Tibial artery (tissue), 4 donors: ENCODE measurements at places on chromosomes 1 and 21.
A peak's percentile ranks its signal among the peaks of the same experiment; 100 is the strongest.

GRCh38 chr1:43436371-43436770 is 17.4 kb downstream of the HYI start:
- no peak for DNase-seq

DNA sequence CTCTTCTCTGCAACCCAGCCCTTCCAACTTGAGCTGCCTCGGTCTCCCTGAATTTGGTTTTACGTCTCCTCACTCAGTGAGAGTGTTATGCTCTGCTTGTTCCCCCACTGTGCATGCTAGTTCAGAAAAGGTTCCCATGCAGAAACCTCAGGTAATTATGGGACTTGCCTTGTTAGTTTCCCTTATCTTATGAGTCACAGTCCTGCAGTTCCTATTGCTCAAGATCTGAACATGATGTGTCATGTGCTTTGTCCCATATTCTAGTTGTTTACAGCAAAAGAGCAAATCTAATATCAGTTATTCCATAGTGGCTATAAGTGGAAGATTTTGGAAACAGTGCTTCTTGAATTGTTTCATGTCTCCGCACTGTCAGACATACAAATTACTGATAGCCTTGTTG is 74.4 kb downstream of the DUSP10 start:
- DNase-seq = no peak

DNA sequence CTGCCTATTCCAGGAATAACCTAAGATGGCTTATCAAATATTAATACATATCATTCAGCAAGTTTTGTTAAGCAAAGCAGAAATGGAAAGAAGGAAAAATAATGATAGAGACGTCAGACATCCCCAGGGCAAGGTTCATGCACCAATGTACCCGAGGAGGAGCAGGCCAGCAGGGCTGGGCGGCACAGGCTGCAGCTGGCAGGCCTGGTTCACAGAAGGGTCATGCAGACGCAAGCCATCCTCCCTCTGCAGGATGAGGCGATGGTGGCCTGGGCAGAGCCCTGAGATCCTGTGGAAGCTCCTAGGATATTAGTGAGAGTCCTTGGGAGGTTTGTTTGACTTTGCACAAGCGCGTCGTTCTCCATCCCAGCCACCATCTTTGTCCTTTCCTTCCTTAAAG is 30.0 kb downstream of the BATF3 start:
- no peak for DNase-seq

GRCh38 chr1:178516110-178516509 is 3.2 kb downstream of the TEX35 start:
- DNase-seq = no peak

GRCh38 chr1:164617377-164618201 is 58.6 kb downstream of the PBX1 start:
- DNase-seq = no peak

GRCh38 chr1:2224631-2225428 is 3.3 kb upstream of the SKI start:
- DNase-seq = no peak

DNA sequence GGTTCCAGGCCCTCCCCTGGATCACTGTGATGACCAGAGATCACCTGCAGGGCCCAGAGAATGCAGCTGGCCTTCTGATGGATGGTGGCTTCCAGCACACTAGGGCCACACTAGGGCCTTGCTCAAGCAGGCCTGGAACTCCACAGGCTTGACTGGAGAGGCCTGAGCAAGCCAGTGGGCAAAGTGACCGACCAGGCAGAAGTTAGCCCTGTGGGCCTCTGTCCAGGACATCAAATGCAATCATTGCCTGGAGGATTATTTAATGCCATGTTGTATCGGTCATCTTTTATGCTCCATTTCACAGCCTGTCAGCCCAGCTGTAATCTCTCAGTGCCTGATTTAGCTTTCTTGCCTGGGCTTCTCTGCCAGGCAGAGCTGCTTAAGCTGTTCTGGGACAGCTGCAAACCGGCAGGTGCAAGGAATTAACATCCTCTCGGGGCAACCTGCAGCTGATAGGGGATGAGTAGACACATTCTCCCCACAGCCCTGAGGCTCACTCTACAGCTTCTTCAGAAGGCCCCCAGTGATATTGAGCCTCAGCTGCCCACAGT is 17.7 kb downstream of the NENF start:
- DNase-seq = no peak

GRCh38 chr1:183370399-183371058 is 47.7 kb downstream of the NMNAT2 start:
- DNase-seq = no peak

DNA sequence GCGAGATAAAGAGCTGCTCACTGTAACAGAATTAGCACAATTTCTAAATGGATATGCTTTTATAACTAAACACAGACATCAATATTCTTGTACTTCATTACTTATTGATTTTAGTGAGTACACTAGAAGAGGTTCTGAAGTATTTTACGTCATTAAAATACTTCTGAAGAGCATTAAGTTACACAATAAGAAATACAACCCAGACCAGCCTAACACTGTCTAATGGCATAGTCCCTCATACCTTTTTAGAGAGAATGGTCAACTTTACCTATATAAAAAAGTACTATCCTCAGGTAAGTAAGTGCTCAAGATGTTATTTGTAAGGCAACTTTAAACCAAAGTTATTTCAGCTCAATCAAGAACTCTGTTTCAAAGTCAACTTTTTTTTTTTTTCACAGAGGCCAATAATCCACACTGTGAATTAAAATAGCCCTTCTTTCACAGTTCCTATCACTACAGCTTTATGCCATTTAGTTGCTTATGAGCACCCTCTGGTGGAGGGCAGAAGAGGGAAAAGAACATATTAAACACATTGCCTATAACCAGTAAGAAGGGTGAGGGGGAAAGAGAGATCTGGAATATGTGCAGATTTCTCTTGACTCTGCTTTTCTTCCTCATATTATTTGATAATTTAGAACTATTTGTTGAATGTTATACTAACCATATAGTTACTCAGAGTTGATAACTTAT is 182.1 kb upstream of the DMRTA2 start:
- DNase-seq = no peak

DNA sequence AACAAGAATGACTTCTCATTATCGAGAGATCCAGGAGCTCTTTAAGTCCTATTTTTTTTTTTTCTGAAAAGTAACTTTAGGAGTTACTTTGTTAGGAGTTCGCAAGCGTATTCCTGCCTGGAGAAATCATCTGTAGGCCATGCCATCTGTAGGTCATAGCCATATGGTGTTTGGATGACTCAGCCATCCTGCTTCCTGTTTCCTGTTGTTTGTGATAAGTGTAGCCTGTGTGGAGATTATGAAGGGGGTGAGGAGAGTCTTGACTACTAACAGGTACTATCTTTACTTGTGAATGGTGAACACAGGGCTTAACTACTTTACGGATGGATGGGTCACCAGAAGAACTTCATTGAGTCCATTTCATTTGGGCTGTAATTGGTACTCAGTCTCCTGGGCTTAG is 327.2 kb downstream of the PTPRU start:
- DNase-seq = no peak

GRCh38 chr1:91120421-91120820 is 98.6 kb upstream of the ZNF644 start:
- DNase-seq = no peak

GRCh38 chr1:42114229-42114628 is 39.0 kb upstream of the GUCA2B start:
- no peak for DNase-seq

- DNase-seq = no peak
Observed at GRCh38 chr1:8966606-8967005, 20.9 kb downstream of the CA6 start.

DNA sequence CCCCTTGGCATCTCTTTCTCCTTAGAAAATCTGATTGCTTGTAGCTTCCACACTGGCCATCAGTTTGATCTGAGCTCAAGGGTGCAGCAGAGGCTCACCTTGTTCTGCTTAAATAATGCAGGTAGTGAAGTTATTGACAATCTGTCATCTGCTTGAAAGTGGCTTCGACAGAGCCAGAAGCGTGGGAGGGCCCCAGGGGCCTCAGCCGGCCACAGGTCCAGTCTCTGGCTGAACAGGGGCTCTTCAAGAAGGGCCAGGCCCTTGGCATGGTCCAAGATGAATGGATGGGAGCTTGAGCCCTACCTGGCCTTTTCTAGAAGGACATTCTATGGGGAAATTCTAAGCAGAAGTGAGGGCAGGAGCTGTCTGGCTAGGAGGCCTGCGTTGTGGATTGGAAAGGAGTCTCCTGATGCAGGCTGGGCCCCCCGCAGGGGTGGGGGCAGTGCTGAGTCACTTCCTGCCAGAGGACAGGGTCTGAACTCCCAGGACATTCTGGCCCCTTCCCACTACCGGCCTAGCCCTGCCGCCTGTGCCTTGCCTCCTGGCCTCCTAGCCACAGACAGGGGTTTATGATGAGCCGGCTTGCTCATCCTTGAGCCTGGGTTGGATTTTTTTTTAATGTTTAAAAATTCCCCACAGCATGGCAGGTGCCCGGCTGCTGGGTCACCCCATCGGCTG is 162.3 kb upstream of the VAMP3 start:
- peak; percentile 34 for DNase-seq

GRCh38 chr1:198169672-198170071 is 12.9 kb downstream of the NEK7 start:
- DNase-seq = no peak

- no peak for DNase-seq
Observed at GRCh38 chr1:79133774-79134364, 127.3 kb upstream of the ADGRL4 start.

- no peak for DNase-seq
Observed at GRCh38 chr21:32941263-32941662, 84.5 kb upstream of the OLIG2 start.

DNA sequence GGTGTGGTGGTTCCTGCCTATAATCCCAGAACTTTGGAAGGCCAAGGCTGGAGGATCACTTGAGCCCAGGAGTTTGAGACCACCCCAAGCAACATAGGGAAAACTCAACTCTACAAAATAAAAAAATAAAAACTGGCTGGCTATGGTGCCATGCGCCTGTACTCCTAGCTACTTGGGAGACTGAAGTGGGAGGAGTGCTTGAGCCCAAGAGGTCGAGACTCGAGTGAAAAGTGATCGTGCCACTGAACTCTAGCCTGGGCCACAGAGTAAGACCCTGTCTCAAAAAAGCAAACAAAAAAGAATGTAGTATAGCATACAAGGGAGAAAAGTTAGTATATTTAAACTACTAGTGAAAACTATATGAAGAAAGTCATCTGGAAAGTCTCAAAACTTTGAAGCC is 66.7 kb downstream of the ARID4B start:
- DNase-seq = no peak

- DNase-seq = no peak
Observed at GRCh38 chr1:215529111-215529510, 38.0 kb upstream of the KCTD3 start.

DNA sequence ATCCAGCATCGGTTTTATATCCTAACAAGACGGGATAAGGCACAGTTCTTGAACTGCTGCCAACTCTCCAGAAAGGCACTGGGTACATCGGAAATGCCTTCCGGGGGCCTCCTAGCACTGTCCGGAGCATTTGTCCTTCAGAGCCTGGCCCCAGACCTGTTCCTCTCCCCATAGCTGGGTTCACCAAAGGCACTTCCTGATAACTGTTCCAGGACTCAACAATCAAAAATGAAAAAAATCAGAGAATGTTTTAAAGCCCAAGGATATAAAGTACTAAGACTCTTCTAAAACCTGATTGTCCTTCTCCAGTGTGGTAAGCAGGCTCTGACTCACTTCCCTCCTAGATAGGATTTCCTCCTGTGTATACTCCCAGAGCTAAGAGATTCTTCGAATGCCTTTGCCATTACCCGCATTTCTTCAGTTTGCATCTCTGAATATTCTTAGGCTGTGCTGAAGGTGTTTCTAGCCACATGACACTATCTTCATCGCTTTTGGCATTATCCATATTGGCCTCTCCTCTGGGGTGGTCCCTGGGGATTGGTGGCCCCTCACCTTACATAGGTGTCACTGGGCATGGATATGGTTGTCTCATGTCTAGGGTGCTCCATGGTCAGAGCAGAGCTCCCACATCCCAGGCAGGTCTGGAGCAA is 112.9 kb downstream of the ZBTB18 start:
- no peak for DNase-seq

GRCh38 chr21:42923553-42924432 is 1.6 kb downstream of the ERVH48-1 start:
- peak; percentile 79 for DNase-seq

GRCh38 chr1:215018555-215018954 is 64.0 kb upstream of the KCNK2 start:
- DNase-seq = no peak

- DNase-seq = peak; percentile 72
Observed at GRCh38 chr1:2585318-2586092, 1.1 kb upstream of the PRXL2B start.

DNA sequence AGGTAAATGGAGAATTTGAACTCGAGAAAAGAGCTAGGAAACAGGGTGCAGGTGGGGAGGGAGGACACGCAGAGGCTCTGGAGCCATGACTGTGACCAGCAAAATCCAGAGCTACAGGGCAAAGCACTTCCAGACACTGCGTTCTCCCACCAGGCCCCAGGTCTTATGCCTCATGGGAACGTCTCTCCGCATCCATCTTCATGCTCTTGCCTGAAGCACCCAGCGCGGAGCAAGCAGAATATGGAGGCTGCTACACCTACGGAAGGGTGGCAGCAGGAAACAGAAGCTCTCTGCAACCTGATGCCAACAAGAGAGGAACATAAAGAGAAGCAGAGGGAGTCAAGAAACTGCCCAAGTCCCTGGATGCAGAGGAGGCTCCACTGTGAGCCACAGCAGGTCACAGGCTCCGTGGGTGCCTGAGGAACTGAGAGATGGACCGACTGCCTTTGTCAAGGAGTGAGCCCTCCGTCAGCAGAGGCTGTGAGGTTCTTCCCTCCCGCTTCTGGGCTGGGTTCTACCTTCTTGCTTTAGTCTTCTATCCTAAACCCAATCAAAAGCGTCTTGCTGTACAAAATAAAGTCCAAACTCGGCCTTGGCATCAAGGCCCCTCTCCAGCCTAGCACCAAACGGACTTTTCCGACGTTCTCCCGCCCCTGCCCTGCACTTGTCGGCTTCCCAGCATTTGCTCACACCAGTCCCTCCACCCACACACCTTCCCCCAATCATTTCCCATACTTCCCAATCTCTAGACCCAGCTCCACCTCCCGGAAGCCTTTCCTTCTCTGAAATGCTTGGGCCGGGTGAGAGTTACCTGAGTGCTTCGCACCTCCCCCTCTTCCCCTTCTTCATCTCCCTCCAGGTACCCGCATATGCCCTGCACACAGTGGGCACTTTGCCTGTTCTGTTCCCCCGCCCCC is 930 bp downstream of the DHCR24 start:
- no peak for DNase-seq

- no peak for DNase-seq
Observed at GRCh38 chr1:19888112-19888511, 5.9 kb downstream of the OTUD3 start.

GRCh38 chr1:4407851-4408250 is 246.6 kb upstream of the AJAP1 start:
- DNase-seq = no peak

GRCh38 chr1:117664314-117664713 is 58.5 kb downstream of the TENT5C start:
- no peak for DNase-seq

- no peak for DNase-seq
Observed at GRCh38 chr1:65045022-65045817, 78.9 kb upstream of the JAK1 start.

GRCh38 chr21:25845729-25846256 is 111.0 kb downstream of the GABPA start:
- DNase-seq = no peak

GRCh38 chr1:39418236-39418635 is 73.2 kb upstream of the BMP8A start:
- DNase-seq = no peak
